ENCODE measurements at places on chromosomes 6 and 20.

DNA sequence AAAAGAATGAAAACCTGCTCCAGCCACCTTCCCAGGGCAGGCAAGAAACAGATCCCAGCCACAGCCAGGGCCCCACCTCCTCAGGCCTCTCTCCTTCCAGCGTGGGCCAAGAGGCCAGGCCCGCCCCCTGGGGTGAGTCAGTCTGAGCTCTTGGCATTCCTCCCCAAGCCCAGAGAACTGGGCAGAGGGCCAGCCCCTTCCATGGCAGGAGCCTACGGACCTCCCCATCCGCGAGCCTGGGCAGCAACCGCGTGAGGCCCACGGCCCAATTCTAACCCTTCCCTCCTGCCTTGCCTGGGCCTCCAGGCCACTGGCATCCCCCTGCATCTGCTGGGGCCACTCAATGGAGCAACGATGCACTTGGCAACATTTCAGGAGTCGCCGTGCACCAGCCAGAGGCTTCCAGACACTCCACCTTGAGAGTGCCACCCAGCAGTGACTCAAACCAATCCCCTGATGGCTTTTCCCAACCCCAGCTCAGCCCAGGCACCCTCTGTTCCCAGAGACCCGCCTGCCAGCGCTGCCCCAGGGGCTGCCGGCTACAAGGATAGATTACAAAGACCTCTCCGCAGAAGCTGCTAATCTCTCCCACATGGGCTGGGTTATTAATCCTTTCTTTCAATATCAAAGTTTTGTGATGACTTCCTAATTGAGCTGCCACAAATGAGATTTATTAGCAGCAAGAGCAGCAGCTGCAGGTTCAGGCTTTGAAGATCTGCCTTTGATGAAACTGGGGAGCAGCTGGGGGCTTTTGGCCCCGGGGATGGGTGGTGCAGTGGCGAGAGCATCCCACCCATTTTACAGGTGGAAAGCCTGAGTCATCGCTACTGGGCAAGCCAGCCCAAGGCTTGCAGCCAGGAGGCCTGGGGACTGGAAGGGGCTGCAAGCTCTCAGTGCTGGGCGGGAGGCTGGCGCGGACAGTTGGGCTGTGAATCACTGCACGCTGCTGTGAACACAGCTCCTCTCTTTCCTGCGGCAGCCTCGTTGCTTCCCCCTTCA lies 85.7 kb downstream of the NFATC2 start:
- DNase-seq, result no peak

DNA sequence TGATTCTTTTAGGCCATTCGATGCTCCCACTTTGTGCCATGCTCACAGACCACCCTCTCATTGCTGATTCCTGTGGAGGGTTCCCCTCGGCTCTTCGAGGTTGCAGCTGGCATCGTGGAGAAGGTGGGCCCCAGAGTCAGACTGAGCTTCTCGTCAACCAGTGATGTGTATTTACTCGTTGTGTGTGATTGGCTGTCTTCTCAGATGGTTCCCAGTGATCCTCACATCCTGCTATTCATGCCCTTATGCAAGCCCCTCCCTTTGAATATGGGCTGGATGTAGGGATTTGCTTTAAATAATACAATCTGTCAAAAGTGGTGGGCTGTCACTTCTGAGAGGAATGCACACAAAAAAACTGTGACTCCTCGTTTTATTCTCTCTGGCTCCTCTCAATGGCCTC lies 99.6 kb upstream of the ENPP5 start:
- DNase-seq, result no peak

GRCh38 chr6:157535340-157536222 lies 154.6 kb downstream of the ZDHHC14 start:
- no peak for DNase-seq

- DNase-seq, result no peak
These were observed 15.2 kb downstream of the VNN2 start for GRCh38 chr6:132742495-132742894.

- DNase-seq, result no peak
These were observed 19.9 kb downstream of the SPTLC3 start for GRCh38 chr20:13028673-13029072.

GRCh38 chr6:156977527-156978291 lies 200.5 kb downstream of the ARID1B start:
- DNase-seq, result no peak

GRCh38 chr20:19714579-19714840 lies 43.5 kb upstream of the RIN2 start:
- no peak for DNase-seq

DNA sequence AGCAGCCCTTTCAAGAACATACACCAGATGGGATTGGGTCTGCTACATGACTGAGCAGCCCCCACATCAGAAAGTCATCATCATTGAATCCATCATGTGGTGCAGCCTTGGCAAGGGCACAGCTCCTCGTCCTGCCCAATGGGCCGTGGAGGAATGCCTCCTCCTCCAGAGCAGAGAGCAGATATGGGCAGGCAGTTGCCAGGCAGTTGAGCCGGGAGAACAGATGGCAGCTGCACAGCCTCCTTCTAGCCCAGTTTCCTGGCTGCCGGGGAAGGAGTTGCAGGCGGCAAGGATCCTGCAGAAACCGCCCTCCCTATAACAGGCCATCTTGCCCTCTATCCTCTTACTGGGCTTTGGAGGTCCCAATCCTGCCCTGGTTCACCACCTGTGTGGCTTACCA lies 11.9 kb upstream of the ZFAND3 start:
- DNase-seq, result no peak

GRCh38 chr6:7604506-7604905 lies 14.5 kb downstream of the SNRNP48 start:
- no peak for DNase-seq

Data from CMK (cell line).